ENCODE measurements at places on chromosomes 12 and 14. TPM values are rescaled to one million over a fixed set of nuclear protein-coding genes. Genes with fewer than 3 reads are reported as not detected.

DNA sequence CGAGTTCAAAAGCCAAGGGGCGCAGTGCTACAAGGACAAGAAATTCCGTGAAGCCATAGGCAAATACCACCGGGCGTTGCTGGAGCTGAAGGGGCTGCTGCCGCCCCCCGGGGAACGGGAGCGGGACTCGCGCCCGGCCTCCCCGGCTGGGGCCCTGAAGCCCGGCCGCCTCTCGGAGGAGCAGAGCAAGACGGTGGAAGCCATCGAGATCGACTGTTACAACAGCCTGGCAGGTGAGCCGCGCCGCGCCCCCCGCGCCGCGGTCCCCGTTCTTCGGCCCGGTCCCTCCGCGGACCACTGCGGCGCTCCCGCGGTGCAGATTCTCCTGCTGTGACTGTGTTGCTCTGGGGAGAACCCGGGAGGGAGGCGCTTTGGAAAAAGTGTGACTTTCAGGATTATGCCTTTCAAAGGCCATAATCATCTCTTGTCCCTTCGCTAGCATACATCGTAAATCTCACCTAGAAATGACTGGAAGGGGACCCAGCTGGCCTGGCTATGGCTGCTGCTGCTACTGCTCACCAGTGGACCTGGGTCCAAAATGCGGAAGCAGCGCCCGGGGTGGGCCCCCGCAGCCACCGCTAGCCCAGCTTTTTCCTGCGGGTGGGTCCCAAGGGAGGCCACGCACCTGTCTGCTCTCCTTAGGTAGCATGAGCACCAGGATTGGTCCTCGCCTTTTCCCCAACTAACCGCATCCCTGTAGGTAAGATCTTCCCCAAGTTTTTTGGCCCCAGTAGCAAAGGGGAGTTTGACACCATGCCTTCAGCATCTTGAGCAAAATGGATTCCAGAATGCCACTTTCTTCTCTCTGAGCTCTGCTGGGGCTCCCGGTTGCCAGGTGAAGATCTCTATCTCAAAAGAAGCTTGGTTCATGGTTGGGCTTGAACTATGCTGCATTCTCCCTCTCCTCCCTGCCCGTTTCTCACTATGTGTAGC, 853 bp downstream of the TTC9 start:
- peak; percentile 49 for DNase-seq

DNA sequence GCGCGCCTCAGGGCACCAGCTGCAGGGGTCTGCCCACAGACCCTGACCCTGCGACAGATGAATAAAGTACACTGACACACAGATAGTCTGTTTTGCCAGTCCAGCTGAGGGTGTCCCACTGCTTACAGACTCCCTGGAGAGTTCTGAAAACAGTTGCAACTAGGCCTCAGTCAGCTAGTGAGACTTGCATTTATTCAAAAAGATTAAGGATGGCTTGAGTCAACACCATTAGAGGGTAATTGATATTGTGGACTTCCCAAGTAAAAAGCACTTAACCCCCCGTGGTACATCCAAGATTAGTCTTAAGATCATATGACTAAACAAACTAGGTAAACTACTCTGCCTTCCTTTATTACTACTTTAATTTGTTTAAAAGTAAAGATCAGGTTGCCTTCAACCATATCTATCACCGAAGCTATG, 11.1 kb upstream of the PSEN1 start:
- no peak for DNase-seq

GRCh38 chr12:104181313-104181712, 34.3 kb upstream of the TXNRD1 start:
- no peak for DNase-seq

Gene FOXG1
- not detected for total RNA-seq

GRCh38 chr14:53953002-53953827, 3.4 kb downstream of the BMP4 start:
- no peak for DNase-seq

- DNase-seq, result no peak
Observed at GRCh38 chr12:73383584-73384222, 1111.5 kb downstream of the TRHDE start.

DNA sequence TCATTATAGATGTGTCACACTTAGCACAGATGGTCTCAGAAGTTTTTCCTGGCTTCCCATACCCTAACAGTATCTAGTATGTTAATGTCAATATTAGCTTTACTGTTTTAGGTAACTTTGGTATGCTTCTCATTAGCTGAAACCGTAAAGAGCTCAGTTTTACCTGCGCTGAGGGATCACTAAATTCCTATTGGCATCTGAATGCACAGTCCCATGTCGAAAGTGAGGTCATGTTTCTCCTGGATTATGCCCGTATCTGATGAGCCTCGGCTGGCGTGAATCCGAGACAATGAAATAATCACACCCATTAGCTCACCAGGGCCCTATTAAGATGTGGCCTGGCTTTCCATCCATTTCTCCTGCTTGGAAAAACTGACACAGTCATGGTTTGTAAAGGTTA, 418.2 kb downstream of the ZFP36L1 start:
- no peak for DNase-seq

Gene CCDC198
- total RNA-seq, result not detected

Gene TMEM132C
- not detected for total RNA-seq

DNA sequence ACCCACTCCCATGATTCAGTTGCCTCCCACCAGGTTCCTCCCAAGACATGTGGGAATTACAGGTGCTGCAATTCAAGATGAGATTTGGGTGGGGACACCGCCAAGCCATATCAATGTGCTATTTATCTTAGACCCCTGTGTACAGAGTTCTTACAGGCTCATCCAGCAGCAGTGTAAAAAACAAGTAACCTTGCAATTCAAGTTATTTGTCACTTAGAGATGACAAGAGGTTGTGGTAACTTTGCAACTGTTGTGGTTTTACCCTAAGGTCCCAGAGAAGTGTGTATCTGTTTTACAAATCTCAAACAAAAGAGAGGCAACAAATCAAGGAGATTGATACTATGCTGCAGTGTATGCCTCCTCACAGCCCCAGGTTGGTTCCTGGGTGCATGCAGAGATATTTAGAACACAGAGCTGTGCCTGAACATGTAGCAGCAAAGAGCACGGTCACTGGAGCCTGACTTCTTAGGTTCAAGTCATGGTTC, 11.5 kb upstream of the HELB start:
- no peak for DNase-seq

GRCh38 chr14:69667938-69668335, 56.5 kb downstream of the SUSD6 start:
- DNase-seq, result no peak

Gene CLEC2A
- total RNA-seq, result not detected

GRCh38 chr12:80151131-80151530, 51.8 kb downstream of the OTOGL start:
- DNase-seq, result no peak

DNA sequence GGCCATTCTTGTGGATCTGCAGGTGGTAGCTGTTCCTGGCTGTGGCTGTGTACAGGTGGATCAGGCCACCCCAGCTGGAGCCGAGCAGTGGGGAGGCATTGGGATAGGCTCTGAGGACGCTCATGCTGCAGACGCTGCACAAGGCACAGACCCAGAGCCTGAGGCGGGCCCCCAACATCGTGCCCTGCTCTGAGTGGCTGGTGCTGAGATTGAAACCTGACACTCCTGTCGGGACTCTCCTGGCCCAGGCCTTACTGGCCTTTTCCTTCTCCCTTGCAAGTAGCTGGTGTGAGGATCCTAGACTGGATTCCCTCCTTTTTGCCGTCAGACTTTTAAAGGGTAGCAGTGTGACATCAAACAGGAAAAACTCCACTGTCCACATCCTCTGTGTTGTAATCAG, at the start of gene FGF23:
Gene FGF23 (minus strand): TSS at position 308 of the 400 bp plus-strand sequence. CDS start 130 bp downstream, at position 178.
- DNase-seq, result no peak

Gene EP400
- total RNA-seq, result 42.8 TPM

DNA sequence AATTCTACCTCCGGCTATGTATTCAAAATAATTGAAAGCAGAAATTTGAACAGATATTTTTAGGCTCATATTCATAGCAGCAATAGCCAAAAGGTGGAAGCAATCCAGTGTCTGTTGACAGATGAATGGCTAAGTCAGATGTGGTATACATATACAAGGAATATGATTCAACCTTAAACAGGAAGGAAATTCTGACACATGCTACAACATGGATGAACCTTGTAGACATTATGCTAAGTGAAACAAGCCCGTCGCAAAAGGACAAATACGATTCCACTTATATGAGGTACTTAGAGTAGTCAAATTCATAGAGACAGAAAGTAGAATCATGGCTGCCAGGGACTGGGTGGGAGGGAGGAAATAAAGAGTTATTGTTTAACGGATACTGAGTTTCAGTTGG, 331.6 kb downstream of the PCNX1 start:
- no peak for DNase-seq

DNA sequence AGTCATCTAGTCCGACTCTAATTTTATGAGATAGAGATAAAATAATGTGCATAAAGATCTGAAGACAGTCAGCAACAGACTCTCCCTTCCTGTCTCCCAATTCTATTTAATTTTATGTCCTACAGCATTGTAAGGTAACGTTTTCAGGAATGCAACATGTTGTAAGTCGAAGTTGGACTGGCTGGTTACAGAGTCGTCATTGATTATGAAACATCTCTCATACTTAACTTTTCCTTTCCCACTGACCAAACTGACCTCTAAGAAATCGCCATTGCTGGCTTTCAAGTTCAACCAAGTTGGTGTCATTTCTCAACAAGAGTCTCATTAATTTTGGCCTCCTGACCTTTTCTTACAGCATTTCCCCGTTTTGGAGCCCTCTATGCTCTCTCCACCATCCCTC, 4.9 kb upstream of the RIC8B start:
- no peak for DNase-seq

Gene SPTLC2
- 36.2 TPM for total RNA-seq

Gene EEF1AKMT3
- total RNA-seq, result 3.7 TPM

All from activated naive CD8-positive, alpha-beta T cell treated with anti-CD3 and anti-CD28 coated beads for 36 hours (primary cell).